Glomerular endothelial cell (primary cell): ENCODE measurements at places on chromosomes 1 and 21. TPM values are rescaled to one million over a fixed set of nuclear protein-coding genes. Genes with fewer than 3 reads are reported as not detected.

NBPF20 gene
- 3.2 and 3.4 TPM in 2 replicates for total RNA-seq

ACAP3 gene
- total RNA-seq: 33.6 and 62.4 TPM in 2 replicates

OPTC gene
- not detected in 2 replicates for total RNA-seq

IL19 gene
- not detected in 2 replicates for total RNA-seq

SERTAD4 gene
- 1.6 and 2.4 TPM in 2 replicates for total RNA-seq

PATJ gene
- 5.0 and 9.8 TPM in 2 replicates for total RNA-seq

MFAP2 gene
- 133 and 188 TPM in 2 replicates for total RNA-seq

TIE1 gene
- 479 and 640 TPM in 2 replicates for total RNA-seq

ADAM30 gene
- total RNA-seq: not detected in 2 replicates

TDRD10 gene
- total RNA-seq: 1.6 and 4.3 TPM in 2 replicates

LAMC1 gene
- 629 and 1,032 TPM in 2 replicates for total RNA-seq

CDK11B gene
- 13.5 and 24.3 TPM in 2 replicates for total RNA-seq

DIO1 gene
- total RNA-seq: not detected in 2 replicates

CD1D gene
- total RNA-seq: 0.06 TPM in 1 of 2 replicates, not detected in the other

KRTAP10-1 gene
- total RNA-seq: not detected in 2 replicates
